Choroid plexus epithelial cell (primary cell): ENCODE measurements at places on chromosomes 4 and X.
A peak's percentile ranks its signal among the peaks of the same experiment; 100 is the strongest.

- DNase-seq = no peak
Measured at GRCh38 chr4:100649417-100649816, 131.6 kb upstream of the EMCN start.

- peak; percentile 51 for DNase-seq
Measured at GRCh38 chr4:7652451-7652881, 217.7 kb upstream of the PSAPL1 start.

DNA sequence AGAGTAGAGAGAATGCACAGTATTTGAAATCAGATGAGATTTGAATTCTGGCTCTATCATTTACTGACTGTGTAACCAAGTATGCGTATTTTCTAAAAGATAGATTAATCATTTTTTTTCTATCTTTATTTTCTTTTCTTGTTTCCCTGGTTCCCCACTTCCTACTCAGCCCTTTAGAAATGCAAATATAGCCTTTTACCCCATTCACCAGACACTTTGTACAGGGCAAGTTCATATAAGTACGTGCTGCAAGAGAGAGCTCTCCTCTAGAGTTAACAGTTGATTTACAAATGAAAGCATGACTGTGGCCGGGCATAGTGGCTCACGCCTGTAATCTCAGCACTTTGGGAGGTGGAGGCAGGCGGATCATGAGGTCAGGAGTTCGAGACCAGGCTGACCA lies 17.8 kb upstream of the TDO2 start:
- DNase-seq = no peak

- DNase-seq = no peak
Measured at GRCh38 chr4:54015423-54016030, 48.9 kb downstream of the CHIC2 start.

DNA sequence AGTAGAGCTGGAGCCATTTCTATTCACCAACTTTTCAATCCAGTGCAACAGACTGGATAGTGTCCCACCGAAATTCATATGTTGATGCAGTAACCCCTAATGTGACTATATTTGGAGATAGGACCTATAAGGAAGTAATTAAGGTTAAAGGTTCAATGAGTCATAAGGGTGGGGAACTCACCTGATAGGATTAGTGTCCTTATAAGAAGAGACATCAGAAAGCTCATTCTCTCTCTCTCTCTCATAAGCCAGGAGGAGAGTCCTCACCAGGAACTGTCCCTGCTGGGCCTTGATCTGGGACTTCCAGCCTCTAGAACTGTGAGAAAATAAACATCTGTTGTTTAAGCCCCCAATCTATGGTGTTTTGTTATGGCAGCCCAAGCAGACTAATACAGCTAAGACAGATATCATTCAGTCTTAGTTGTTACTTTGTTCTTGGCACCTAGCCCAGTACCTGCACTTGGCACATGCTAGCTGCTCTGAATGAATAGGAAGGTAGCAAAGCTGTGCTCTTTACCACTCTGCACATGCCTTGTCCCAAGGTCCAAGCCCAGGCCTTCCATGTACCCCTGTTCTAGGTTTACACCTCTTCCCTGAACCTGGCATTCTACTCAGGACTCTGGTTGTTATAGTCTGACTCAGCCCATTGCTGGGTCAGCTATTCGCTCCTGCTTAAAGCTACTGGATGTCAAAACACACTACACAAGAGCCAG lies 19.2 kb upstream of the BRS3 start:
- DNase-seq = no peak
